Prostate gland (tissue), 2 donors: ENCODE measurements at places on chromosomes 16 and 17. TPM values are rescaled to one million over a fixed set of nuclear protein-coding genes. Genes with fewer than 3 reads are reported as not detected.
A peak's percentile ranks its signal among the peaks of the same experiment; 100 is the strongest.

- H3K36me3 ChIP-seq = no peaks in the 10 kb centered on the region
- peak overlapping the region; percentile 83 for H3K27ac ChIP-seq
- no peaks in the 10 kb centered on the region for H3K4me1 ChIP-seq
- H3K27me3 ChIP-seq = no peaks in the 10 kb centered on the region
- peak; percentile 16 for DNase-seq
- peak overlapping the region; percentile 41 for H3K4me3 ChIP-seq
Measured at GRCh38 chr17:48544349-48545021, 424 bp downstream of the HOXB2 start.

- DNase-seq = no peak
- H3K36me3 ChIP-seq = no peaks in the 10 kb centered on the region
- H3K27ac ChIP-seq = no peak overlapping the region
- no peak overlapping the region for H3K4me3 ChIP-seq
Measured at GRCh38 chr17:83008526-83008925, 70.9 kb upstream of the METRNL start.

- no peak overlapping the region for H3K4me3 ChIP-seq
- H3K36me3 ChIP-seq = no peaks in the 10 kb centered on the region
- no peak overlapping the region for H3K27ac ChIP-seq
- peak; percentile 80 for DNase-seq
Measured at GRCh38 chr17:14792746-14793145, 472.4 kb downstream of the PMP22 start.

DNA sequence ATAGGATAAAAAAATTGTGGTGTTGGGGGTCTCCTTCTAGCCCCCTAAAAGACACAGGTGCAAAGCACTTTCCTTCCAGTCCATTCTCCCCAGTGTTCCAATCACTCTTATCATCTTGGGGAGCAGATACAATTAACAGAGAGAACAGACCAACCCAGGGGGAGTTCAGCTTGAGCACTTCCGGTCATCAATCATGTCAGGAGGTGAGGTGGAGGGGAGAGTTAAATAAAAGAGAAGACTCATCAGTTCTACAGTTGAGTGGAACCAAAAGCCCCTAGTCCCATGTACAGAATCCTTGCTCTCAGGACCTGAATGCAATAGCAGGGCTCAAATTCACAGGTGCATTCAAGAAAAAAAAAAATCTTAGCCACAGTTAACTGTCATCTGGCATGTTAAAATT is 122.3 kb downstream of the DYNLRB2 start:
- DNase-seq = no peak
- H3K4me3 ChIP-seq = no peak overlapping the region
- no peaks in the 10 kb centered on the region for H3K27me3 ChIP-seq

- H3K4me1 ChIP-seq = no peaks in the 10 kb centered on the region
- H3K36me3 ChIP-seq = no peaks in the 10 kb centered on the region
- H3K27ac ChIP-seq = no peak overlapping the region
- DNase-seq = no peak
- no peaks in the 10 kb centered on the region for H3K27me3 ChIP-seq
Measured at GRCh38 chr17:21240369-21241055, 12.7 kb downstream of the NATD1 start.

GRCh38 chr16:11792410-11793241 is 4.4 kb downstream of the ZC3H7A start:
- H3K27me3 ChIP-seq = no peaks in the 10 kb centered on the region
- H3K4me3 ChIP-seq = no peak overlapping the region
- peak overlapping the region; percentile 69 for H3K27ac ChIP-seq
- peaks cover 23% of the 10 kb centered on the region for H3K4me1 ChIP-seq
- H3K36me3 ChIP-seq = no peaks in the 10 kb centered on the region

GRCh38 chr16:10608687-10609401 is 28.4 kb upstream of the EMP2 start:
- no peak overlapping the region for H3K27ac ChIP-seq
- no peaks in the 10 kb centered on the region for H3K36me3 ChIP-seq
- no peak for DNase-seq
- H3K27me3 ChIP-seq = no peaks in the 10 kb centered on the region
- H3K4me1 ChIP-seq = no peaks in the 10 kb centered on the region

DNA sequence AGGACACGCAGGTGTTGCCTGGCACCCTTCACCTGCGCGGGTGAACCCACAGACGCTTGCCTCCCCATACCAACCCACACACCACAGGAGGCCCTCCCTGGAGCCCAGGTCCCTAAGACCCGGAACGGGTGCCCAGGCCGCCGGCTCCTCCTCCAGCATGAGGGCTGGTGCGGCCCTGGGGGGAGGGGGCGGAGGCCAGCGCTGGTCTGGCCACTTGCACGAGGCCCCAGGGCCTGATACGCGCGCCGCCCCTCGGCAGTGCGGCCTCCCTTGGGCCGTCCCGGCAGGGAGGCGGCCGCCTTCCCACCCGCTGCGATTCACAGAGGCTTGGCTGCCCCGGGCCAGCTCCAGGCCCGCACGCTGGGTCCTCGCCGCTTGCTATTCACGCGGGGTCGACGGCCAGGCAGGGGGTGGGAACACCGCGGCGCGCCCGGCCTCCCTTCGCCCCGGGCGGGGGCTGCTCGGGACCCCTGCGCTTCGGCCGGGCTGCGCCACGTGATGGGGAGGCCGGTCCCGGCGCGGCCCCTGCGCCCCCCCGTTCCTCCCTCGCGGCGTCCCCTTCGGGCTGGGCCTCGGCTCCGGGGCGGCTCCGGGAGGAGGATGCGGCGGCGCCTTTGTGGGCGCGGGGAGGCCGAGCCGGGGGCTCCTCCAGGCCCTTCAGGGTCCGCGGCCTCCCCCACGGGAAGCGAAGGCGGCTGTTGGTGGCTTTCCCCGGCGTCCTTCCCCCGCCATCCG is 685 bp downstream of the FASN start:
- H3K27me3 ChIP-seq = no peaks in the 10 kb centered on the region
- no peak for DNase-seq

DNA sequence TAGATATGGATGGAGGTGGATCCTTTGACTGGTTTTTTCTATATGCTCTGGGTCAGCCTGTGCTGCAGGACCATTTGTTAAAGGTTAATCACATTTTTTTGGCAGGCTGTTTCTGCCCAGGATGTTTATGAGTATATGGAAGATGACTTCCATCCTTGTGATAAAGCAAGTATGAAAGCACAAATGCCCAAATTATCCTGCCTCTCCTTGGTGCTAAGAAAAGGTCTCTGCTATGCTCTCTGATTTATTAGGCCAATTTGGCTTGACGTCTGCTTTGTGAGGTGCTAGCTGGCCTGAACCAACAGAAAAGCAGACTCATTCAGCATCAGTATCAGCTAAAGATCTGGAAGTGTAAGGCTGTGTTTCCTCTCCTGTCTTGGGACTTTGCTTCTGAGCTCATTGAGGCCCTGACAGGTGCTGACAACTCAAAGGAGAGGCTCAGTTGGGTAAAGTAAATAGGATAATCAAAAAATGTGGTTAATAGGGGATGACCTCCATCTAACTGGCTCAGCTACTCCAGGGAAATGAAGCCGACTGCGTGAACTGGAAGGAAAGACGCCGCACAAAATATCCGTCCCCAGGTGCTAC is 15.2 kb downstream of the ANKRD40 start:
- peak overlapping the region; percentile 73 for H3K27ac ChIP-seq
- no peak overlapping the region for H3K4me3 ChIP-seq
- no peak for DNase-seq
- peaks cover 24% of the 10 kb centered on the region for H3K4me1 ChIP-seq

DNA sequence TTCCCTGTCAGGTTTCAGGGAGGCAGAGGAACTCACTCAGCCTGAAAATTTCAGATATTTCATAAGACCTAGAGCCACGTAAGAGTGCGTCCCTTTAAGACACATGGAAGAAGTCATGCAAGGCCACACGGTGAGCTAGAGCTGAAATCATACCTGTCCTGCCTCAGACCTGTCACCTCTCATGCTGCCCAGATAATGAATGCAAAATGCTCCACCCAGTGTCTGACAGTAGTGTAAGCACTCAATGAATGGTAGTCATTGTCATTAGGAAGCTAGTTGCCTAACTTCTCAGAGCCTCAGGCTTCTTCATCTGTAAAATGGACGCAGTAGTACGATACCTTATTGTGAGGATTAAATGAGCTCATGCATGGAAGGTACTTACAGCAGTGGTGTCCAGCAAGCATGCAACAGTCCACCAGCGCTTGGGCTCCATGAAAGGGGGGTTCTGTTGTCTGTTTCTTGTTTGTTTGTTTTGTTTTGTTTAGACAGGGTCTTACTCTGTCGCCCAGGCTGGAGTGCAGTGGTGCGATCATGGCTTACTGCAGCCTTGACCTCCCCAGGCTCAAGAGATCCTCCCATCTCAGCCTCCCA is 60.7 kb downstream of the WSB1 start:
- H3K4me3 ChIP-seq = no peak overlapping the region
- no peaks in the 10 kb centered on the region for H3K36me3 ChIP-seq
- DNase-seq = no peak
- H3K4me1 ChIP-seq = no peaks in the 10 kb centered on the region

DNA sequence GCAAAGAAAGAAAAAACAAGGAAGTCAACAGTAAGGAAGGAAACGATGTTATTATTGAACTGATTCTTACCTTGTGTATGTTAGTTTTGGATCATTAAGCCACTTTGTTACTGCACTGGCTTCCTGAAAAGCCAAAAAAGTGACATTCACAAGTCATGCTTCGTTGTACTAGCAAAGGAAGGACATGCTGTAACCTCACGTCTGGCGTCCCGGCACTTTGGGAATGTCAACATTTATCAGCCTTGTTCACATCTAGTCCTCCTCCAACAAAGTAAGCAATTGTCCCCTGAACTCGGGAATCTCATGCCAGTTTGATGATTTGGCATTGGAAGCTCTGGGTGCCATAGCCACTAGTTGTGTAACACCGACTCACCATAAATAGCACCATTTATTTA is 731 bp upstream of the MKS1 start:
- H3K36me3 ChIP-seq = no peaks in the 10 kb centered on the region
- H3K27me3 ChIP-seq = no peaks in the 10 kb centered on the region
- no peaks in the 10 kb centered on the region for H3K4me1 ChIP-seq

GRCh38 chr16:89115216-89115861 is 21.7 kb downstream of the ACSF3 start:
- no peaks in the 10 kb centered on the region for H3K27me3 ChIP-seq
- H3K4me1 ChIP-seq = no peaks in the 10 kb centered on the region
- peak; percentile 13 for DNase-seq
- H3K36me3 ChIP-seq = no peaks in the 10 kb centered on the region

GRCh38 chr16:9236319-9236718 is 144.9 kb downstream of the HAPSTR1 start:
- H3K27me3 ChIP-seq = no peaks in the 10 kb centered on the region
- no peak overlapping the region for H3K4me3 ChIP-seq
- H3K27ac ChIP-seq = no peak overlapping the region
- H3K36me3 ChIP-seq = no peaks in the 10 kb centered on the region

DNA sequence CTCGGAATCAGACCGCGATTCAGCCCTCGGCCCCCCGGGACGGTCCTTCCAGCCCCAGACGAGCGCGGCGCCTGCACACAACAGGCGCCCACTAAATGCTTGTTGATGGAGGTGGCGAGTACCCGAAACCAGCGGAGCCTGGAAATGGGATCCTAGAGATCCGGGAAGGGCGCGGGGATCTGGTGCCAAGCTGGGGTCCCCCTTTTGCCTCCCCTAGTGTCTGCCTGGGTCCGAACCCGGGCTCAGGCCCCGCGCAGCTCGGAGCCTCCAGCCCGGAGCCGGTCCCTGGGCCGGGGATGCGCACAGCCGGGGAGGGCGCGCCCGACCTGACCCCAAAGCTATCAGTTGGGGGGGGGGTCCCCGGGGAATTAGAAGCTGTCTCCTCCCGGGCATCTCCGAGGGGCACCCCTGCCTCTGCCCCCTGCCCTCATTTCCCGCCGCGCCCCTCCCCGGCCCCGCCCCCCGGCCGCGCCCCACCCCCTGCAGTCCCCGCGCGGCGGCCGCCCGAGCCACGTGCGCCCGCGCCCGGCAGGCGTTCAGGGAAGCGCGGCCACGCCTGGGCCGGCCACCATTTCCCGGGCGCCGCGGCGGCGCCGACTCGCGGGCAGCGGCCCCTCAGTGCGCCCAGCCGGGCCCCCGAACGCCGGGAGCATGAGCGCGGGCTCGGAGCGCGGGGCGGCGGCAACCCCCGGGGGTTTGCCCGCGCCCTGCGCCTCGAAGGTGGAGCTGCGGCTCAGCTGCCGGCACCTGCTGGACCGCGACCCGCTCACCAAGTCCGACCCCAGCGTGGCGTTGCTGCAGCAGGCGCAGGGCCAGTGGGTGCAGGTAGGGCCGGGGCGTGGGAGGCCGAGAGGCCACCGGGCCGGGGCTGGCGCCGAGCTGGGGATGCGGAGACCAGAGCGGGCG is at the start of gene CPNE7:
CPNE7 (plus strand) TSS at position 512 of the 906 bp plus-strand sequence; CDS start at position 652, 140 bp downstream.
- peak within 1 kb of the TSS; percentile 4 for H3K4me3 ChIP-seq
- H3K4me1 ChIP-seq = peaks cover 6% of the 10 kb centered on the region
- no peak within 1 kb of the TSS for H3K27ac ChIP-seq

DNA sequence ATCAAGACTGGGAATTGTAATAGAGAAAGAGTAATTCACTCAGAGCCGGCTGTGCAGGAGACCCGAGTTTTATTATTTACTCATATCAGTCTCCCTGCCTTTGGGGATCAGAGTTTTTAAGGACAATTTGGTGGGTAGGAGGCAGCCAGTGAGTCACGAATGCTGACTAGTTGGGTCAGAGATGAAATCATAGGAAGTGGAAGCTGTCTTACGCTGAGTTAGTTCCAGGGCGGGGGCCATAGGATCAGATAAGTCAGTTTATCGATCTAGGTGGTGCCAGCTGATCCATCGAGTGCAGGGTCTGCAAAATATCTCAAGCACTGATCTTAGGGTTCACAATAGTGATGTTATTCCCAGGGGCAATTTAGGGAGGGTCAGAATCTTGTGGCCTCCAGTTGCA is 20.2 kb upstream of the GUCY2D start:
- no peaks in the 10 kb centered on the region for H3K4me1 ChIP-seq
- no peak overlapping the region for H3K4me3 ChIP-seq
- no peak overlapping the region for H3K27ac ChIP-seq
- DNase-seq = no peak
- no peaks in the 10 kb centered on the region for H3K27me3 ChIP-seq

- no peak for DNase-seq
- no peaks in the 10 kb centered on the region for H3K36me3 ChIP-seq
- H3K27me3 ChIP-seq = no peaks in the 10 kb centered on the region
- no peak overlapping the region for H3K27ac ChIP-seq
Measured at GRCh38 chr17:32879134-32879533, 2.2 kb upstream of the MYO1D start.

- no peaks in the 10 kb centered on the region for H3K27me3 ChIP-seq
- no peak overlapping the region for H3K27ac ChIP-seq
- no peak overlapping the region for H3K4me3 ChIP-seq
- no peaks in the 10 kb centered on the region for H3K36me3 ChIP-seq
- no peak for DNase-seq
- H3K4me1 ChIP-seq = no peaks in the 10 kb centered on the region
Measured at GRCh38 chr17:80084773-80085172, 16.6 kb upstream of the GAA start.

GRCh38 chr16:48432136-48432535 is 46.9 kb upstream of the SIAH1 start:
- DNase-seq = no peak
- no peaks in the 10 kb centered on the region for H3K4me1 ChIP-seq
- no peak overlapping the region for H3K27ac ChIP-seq
- no peaks in the 10 kb centered on the region for H3K36me3 ChIP-seq
- no peaks in the 10 kb centered on the region for H3K27me3 ChIP-seq

SNAI3 gene
- 0.46 TPM for total RNA-seq

NTN3 gene
- total RNA-seq = not detected

CACNG3 gene
- not detected for total RNA-seq

CRYM gene
- total RNA-seq = 59.5 TPM

RNF227 gene
- 32.4 TPM for total RNA-seq

MYCBPAP gene
- total RNA-seq = 0.14 TPM

HSF4 gene
- total RNA-seq = 137 TPM

HES7 gene
- not detected for total RNA-seq

LIG3 gene
- 49.2 TPM for total RNA-seq

WNT3 gene
- 7.7 TPM for total RNA-seq
